NCI-H748 treated with DMSO at 0.1 percent for 48 hours (cell line): ENCODE measurements at places on chromosomes 5 and 9.

DNA sequence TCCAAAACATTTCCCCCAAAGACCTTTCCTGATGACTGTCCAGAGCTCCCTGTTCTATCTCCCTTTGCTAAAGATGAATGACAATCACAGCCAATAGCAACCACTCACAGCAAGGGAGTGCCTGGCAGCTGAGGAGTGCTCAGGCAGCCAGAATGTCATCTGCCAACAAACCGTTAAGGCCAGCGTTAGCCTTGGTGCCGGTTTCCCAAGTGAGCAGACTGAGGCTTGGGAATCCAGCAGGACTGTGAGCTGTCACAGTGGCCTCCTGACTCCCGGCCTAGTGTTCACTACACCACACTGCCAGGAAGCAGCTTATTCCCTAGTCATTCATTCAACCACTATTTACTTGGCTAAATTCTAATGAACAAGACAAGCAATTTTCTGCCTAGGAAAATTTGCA is 24.7 kb downstream of the STK10 start:
- DNase-seq, result no peak

GRCh38 chr9:121857928-121858327 is 206.5 kb downstream of the DAB2IP start:
- DNase-seq, result peak; percentile 91

GRCh38 chr5:109278141-109278540 is 131.6 kb downstream of the PJA2 start:
- no peak for DNase-seq

- DNase-seq, result no peak
Measured at GRCh38 chr5:141880961-141881801, 3.0 kb upstream of the PCDH1 start.

DNA sequence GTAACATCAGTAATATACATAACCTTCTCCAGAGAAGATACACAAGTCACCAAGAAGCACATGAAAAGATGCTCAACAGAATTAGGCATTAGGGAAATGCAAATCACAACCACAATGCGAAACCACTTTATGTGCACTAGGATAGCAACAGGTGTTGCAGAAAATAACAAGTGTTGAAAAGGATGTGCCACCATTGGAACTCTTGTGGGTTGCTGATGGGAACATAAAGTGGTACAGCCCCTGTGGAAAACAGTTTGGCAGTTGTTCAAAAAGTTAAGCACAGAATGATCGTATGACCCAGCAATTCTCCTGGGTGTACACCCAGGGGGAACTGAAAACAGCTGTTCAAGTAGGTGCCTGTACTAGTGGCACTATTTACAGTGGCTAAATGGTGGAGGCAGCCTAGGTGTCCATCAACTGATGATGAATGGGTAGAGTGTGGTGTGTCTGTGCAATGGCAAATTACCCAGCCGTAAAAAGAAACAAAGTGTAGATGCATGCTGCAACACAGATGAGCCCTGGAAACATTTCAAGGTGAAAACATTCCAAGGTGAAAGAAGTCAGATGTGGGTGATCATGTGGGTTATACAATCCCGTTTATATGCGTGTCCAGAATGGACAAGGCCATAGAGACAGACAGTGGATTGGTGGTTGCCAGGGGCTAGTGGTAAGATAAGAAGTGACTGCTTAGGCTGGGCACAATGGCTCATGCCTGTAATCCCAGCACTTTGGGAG is 27.2 kb downstream of the CCDC69 start:
- DNase-seq, result no peak

DNA sequence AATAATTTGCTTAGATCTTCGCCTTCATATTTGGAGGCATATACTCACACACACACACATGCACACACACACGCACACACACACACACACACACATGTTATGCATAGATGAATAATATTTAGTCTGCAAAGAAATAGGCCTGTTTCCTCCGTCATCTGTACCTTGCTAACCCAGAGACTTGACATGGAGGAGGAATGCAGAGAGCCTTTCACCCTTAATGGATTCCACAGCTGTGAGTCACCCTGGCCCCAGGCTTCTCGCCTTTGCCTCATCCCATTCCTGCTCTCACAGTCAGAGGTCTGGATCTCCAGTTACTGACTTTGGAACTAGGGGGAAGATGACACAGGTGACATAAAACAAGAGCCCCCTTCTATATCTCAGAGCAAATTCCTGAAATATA is 29.7 kb downstream of the ZNF462 start:
- DNase-seq, result no peak

DNA sequence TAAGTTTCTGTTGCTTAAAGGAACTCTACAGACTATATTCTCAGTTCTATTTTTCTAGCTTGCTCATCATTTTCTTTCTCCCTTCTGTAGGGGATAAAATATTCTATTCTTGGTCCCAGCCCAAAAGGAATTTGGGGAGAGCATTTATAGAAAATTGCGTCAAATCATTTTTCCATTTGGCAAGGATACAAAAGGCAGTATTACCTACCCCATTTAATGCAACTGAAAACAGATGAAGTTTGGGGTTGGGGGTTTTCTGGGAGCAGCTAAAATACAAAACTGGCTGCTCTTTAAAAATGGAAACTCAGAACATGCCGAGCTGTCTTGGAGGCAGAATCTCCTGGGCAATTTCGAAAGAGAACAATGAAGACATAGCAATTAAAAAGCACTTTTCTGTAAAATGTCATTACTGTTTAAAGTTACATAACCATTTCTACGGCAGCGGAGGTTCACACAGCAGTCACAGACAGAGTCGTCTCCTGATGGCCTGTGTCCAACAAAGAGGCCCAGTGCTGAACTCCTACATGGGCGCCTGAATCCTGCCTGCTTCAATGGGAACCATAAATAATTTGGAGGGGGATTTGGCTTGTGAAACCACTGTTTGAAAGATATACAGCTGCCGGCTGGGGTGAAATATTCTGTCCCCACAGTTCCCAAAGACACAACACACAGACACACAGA is 152.4 kb downstream of the BRINP1 start:
- no peak for DNase-seq

DNA sequence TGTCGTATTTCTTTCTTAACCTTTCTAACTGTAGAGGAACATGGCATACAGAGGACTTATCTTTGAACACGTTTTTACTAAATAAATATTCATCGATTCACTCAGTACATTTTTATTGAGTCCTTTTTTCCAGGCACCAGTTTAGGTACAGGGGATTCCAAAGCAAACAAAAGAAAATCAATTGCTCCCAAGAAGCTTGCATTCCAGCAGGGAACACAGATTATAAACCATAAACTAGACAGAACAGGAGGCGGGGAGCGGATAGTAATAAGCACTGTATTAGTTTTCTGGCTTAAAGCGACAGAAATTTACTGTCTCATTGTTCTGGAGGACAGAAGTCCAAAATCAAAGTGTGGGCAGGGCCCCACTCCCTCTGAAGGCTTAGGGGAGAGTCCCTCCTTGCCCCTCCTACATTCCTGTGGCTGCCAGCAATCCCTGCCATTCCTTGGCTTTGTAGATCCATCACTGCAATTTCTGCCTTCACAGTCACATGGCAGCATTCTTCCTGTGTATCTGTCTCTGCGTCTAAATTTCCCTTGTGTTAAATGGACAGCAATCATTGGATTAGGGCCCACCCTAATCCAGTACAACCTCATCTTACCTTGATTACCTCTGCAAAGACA is 115.5 kb downstream of the COL23A1 start:
- DNase-seq, result no peak

GRCh38 chr9:88732128-88732527 is 197.2 kb downstream of the NXNL2 start:
- DNase-seq, result no peak

DNA sequence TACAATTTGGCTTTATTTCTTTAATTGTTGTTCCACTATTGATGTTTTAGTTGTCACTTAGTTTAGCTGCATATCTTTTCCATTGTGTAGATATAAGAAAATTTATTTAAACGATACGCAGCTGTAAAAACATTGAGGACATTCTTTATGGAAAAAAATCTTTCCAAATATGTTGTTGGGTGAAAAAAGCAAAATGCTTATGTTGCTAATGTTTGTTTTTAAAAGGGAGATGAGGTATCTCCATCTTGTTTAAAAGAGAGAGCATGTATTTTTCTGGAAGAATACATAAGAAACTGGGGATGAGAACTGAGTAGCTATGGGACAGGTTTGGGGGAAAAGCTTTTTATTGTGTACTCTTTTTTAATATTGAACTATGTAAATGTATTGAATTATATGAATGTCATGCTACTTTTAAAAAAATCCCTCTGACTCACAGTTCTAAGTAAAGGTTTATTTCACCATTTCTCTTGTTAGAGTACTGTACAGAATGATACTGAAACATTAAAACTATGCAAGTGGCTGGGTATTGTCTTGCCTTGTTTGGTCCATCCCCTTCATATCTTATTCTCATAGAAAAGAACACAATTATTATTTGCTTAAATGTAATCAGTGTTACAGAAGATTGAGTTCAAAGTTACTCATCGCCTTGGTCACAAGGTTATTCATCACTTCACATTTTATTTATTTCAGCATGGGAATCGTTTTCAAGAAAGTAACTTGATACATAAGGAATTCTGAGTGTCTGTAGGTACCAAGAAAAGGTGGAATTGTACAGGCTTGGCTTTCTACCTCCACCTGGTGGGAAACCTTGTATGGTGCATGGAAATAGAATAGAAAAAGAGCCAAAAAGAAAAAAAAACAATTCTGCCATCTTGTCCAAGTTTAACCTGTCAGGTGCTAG is 85.8 kb downstream of the RIC1 start:
- DNase-seq, result no peak

GRCh38 chr5:139693676-139694364 is 45.7 kb downstream of the CXXC5 start:
- DNase-seq, result no peak

GRCh38 chr5:96058084-96058483 is 96.4 kb upstream of the ELL2 start:
- no peak for DNase-seq

- peak; percentile 35 for DNase-seq
Measured at GRCh38 chr9:95003689-95004410, 277.4 kb downstream of the AOPEP start.

GRCh38 chr9:96071076-96071814 is 195.8 kb downstream of the ERCC6L2 start:
- no peak for DNase-seq
